ENCODE measurements at places on chromosomes 13 and 19.

DNA sequence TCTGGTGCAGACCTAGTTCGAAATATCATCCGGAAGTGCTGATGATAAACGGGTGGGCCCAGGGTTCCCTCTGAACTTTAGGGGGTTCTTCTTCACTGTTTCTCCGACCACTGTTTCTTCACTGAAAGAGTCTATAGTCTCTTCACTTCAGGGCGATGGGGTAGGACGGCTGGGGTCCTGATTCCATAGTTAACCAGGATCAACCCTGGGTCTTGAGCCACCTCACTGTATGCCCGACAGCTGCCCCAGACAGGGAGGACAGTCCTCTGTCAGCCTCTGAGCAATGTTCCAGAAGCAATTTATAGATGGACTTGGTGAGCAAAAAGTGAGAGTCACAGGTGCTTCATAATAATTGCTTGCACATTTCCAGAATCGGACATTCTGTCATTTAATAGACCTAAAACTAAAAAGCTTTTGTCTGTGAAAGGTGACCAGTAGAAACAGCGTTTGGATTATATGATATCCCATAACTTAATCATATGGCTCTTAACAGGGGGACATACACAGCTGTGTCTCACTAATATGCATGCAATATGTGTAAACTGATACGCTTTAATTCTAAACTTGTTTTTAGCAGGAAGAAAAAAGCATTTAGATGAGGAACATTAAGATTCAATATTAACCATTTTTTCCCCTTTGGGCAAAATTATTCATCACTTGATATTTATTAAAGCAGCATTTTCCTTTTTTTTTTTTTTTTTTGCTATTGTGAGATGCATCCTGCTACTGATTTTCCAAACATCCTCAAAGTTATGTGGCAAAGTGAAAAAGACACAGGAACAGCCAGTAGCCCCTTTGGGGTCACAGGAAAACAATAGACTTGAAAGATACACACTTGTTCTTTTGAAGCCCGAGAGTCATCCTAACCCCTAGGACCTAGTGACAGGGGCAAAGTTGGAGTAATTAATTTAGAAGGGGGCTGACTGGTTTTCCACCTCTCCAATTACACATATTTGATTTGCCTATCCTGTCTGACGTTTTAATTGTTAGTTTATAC is 277.0 kb downstream of the ZNF536 start:
- DNase-seq: no peak

- no peak for DNase-seq
Observed at GRCh38 chr13:74202129-74202813, 68.1 kb upstream of the KLF12 start.

- DNase-seq: no peak
Observed at GRCh38 chr13:50334115-50334778, 319.0 kb downstream of the KCNRG start.

GRCh38 chr13:99176309-99177276 is 24.1 kb upstream of the UBAC2 start:
- peak; percentile 85 for DNase-seq

DNA sequence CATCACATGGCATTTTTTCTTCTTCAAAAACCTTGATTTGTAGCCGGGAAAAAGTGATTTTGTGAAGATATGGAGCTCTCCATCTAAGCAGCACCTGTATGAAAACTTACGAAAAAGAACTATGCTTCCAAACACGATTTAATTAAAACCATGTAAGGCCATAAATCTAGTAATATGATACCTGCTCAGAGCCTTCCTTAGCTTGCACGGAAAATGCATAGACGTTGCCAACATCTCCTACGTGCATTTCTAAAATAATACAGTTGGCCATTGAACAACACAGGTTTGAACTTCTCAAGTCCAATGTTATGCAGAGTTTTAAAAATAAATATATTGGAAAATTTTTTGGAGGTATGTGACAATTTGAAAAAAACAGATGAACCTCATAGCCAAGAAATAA is 59.1 kb upstream of the RNF113B start:
- no peak for DNase-seq

DNA sequence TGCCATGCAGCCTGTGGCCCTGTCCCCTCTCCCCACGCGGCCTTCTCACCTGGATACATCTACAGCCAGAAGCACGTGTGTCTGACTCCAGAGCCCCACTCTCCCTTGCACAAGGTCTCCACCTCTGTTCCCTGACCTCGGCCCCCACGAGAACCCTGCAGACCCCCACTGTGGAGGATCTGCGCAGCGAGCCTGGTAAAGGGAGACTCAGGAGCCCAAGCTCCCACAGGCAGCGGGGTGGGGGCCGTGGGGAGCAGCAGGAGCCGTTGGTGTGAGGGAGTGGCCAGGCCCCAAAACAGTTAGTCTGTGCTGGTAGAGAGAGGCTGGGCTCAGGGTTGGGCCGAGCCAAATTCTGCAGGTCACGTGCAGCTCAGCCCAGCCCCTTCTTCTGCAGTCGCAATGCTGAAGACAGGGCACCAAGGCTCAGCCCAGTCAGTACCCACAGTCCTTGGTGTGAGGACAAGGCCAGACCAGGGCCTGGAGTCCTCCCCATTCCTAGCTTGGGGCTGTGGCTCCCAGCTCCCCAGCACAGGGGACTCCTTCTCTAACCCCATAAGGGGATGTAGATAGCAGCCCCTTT is 28.7 kb upstream of the SLC7A10 start:
- no peak for DNase-seq

- no peak for DNase-seq
Observed at GRCh38 chr19:28405346-28405742, 807.6 kb downstream of the UQCRFS1 start.

DNA sequence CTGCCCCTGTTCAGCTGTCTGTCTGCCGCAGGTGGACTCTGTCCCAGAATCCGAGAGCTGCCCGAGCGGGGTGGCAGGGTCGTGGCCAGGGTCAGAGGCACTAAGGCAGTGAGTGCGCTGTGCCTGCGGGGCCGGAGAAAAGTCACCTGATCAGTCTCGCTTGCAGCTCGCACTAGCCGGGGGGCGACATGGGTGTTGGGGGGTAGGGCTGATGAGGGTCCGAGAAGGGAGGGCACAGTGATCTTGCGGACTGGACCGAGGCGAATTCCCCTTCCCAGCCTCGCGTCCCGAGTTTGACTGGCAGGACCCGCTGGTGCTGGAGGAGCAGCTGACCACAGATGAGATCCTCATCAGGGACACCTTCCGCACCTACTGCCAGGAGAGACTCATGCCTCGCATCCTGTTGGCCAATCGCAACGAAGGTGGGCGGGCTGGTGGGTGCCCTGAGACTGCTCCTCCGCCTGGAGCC is 627 bp downstream of the GCDH start:
- DNase-seq: no peak

DNA sequence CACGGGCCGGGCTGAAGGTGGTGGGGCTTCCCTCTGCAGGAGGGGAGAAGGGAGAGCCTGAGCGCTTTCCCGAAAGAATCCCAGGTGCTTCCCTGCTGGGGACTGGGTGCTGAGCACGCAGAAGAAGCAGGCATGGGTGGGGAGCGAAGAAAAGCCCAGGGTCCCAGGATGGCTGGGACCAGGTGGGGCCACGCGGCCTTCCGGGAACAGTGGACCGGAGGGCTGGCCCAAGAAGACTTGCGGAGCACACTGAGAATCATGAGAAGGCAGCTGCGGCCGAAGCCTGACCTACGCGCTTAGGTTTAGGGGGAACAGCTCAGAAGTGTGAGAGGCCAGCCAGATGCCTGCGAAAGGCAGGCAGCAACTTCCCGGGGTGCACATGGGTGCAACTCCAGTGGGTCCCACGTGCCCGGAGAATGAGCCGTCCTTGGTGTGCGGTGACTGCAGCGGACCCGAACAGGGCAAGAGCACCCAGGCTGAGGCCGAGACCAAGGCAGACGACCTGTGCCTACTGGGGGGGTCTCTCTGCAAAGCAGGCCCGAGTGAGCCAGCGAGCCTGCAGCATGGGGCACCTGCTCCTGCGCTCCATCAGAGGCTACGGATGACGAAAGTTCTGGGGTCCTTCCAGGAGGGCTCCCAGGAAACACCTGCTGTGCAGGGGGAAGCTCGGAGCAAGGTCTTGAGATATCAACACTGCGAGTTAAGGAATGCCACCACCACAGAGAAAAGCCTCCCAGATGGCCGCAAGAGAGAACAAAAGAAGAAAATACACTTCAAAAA is 52.4 kb downstream of the MLLT1 start:
- no peak for DNase-seq

DNA sequence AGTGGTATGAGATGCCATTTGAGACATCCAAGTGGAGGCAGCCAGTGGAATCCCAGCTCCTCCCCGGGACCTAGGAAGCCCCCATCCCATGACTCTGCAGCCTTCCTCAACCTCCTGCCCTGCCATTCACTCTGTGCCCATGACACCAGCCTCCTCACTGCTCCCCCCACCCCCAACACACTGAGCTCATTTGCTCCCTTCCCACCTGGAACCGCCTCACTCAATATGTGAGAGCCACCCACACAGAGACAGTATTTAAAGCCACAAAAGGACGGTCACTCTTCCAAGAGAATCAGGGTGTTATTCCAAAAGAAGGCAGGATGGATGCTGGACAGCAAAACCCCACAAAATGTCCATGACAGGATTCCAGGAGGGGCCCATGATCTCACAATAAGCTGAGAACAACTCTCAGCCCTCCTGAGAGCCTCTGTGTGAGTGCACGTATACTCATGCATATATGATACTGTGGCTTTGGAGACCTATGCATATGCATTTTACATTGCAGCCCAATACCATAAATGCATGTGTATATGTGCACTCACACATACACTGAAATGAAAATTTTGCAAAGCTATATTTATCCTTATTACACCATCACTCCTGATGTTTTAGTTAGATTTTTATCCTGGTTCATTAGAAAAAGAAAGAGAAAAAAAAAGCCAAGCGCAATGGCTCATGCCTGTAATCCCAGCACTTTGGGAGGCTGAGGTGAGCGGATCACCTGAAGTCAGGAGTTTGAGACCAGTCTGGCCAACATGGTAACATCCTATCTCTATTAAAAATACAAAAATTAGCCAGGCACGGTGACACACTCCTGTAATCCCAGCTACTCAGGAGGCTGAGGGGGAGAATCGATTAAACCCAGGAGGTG is 10.8 kb upstream of the RANBP3 start:
- no peak for DNase-seq

DNA sequence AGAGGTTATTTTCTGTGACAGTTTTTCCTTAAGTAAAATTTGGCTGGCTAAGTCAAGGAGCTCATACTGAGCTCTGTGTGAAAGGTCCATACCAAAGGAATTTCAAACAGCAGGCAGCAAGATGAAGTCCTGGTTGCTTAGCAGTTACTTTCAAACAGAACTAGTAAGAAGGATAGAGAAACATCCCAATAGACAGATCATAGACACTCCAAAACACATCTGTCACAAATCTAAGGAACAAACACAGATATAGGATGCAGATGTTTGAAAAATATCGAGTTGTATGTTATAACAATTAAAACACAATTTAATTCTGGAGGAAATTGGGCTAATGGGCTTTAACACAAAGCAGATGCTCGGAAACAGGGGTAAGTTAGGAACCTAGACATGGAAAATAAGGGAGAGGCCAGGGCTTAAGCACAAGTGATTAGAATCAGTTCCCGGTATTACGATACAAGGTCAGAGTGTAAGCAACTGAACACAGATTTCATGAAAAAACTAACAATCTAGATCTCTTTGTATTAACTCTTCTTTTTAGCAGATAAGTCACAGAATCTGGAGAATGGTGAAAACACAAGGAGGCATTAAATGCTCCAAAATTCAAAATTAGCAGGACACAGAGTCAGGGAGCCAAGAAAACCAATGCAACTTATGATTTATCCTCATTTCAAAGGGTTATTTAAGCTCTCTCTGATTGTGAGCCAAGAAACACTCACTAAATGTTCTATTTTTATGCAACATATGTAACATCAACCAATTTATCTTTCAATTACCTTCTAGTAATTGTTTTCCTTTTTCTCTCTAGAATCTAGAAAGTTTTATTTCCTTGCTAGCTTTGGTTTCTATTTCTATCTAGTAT is 1992.9 kb upstream of the PCDH20 start:
- no peak for DNase-seq

DNA sequence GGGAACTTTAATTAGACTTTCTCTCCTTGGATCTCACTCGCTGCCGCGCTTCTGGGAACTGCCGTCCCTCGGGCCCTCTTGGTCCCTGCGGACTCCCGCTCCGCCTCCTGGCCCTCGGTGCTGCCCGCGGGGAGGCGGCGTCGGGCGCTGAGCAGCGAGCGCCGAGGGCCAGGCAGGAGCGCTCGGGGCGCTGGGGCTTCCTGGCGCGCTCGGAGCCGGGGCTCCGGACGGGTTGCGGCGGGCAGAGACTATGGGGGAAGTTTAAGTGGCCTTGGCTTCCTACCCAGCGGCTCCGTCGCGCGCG is 704 bp downstream of the CHST8 start:
- no peak for DNase-seq

DNA sequence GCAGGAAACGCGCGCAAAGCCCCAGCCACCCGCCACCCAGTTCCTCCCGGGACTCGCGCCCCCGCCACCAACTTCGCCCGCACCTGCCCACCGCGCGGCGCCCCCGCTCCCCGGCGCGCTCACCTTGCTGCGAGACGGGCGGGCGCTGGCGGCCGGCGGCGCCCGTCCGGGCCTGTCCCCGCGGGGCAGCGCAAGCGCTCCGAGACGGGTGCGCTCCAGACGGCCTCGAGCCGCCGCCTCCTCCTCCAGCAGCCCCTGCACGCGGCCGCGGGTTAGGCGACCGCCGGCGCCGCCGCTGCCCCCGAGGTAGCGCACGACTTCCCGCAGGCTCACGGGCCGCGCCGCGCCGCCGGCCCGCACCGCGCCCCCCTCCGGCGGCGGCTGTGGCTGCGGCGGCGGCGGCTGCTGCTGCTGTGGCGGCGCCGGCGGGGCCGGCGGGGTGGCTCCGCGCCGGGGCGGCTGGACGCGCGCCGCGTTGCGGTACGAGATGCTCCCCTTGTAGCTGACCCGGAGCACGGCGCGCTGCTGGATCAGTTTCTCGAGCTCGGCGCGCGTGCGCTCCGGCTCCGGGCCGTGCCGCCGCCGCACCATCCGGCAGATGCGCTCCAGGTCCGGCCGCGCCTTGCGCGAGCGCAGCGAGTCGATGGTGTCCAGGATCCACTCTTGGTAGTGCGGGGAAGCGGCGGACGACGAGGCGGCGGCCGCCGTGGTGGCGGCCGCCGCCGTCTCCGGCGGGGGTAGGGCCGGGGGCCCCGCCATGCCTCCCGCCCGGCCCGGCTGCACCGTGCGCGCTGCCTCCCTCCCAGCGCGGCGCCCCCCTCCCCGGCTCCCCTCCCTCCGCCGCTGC is 666 bp downstream of the SAMD1 start:
- peak; percentile 63 for DNase-seq

DNA sequence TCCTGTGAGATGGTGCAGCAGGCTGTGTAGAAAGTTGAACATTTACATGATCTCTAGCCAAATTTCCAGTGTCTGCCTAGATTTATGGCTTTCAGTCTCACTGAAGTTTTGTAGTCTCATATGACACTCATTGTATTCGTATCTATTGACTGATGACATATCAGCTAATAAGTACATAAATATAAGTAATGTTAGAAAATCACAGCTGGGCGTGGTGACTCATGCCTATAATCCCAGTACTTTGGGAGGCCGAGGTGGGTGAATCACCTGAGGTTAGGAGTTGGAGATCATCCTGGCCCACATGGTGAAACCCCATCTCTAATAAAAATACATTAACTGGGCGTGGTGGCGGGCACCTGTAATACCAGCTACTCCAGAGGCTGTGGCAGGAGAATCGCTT is 54.7 kb upstream of the HTR2A start:
- DNase-seq: no peak

- no peak for DNase-seq
Observed at GRCh38 chr13:99435116-99435515, 66.2 kb upstream of the TM9SF2 start.
